ENCODE measurements at places on chromosomes 6 and 20. TPM values are rescaled to one million over a fixed set of nuclear protein-coding genes. Genes with fewer than 3 reads are reported as not detected.

SLPI gene
- not detected for polyA plus RNA-seq

DNA sequence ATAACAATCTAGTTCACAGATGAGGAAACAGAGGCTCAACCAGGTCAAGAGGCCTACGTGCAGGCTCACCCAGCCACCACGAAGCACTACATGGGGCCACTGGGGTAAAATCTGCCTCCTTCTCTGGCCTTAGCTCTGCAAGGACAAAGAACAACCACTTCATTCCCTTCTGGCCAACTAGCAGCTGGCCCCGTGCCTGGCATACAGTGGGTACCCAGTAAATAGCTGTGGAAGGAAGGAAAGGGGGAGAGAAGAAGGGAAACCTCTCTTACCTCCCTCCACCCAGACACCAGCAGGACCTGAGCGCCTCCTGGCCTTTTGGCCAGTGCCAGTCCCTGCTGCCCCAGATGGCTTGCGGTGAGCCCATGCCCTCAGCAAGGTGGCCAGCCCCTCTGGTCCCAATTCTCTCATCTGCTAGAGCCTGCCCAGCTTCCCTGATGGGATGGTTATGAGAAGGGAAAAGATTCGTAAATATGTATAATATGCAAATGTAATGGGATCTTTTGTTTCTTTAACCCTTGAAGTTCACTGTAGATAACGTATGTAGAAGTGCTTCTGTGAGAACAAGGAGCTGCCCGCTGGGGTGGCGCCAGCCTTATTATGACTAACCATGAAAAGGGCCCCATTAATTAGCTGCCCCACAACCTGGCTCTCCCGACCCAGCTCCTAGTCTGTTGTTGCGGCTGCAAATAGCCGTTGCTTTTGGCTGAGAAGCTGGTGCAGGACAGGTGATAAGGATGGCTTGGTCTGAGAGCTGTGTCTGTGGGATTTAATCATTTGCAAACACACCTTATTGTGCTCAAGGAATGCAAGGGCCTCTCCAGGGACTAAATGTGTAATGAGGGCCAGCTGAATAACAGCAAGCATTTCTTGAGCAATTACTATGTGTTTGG lies 62.0 kb downstream of the DLGAP4 start:
- H3K36me3 ChIP-seq, result no peaks in the 10 kb centered on the region
- H3K27me3 ChIP-seq, result peaks cover 16% of the 10 kb centered on the region
- H3K4me1 ChIP-seq, result no peaks in the 10 kb centered on the region
- H3K4me3 ChIP-seq, result no peak overlapping the region

GTF3C6 gene
- 94.4 TPM for polyA plus RNA-seq

CLVS2 gene
- polyA plus RNA-seq, result not detected

VWA7 gene
- polyA plus RNA-seq, result not detected
